Stimulated activated CD4-positive, alpha-beta T cell treated with anti-CD3 and anti-CD28 coated beads, Interleukin-4, amount 100 ng/mL, for 1 hour (primary cell): ENCODE measurements at places on chromosomes 12 and 14.

- no peak for DNase-seq
Measured at GRCh38 chr14:58082491-58083098, 69.4 kb downstream of the ARMH4 start.

DNA sequence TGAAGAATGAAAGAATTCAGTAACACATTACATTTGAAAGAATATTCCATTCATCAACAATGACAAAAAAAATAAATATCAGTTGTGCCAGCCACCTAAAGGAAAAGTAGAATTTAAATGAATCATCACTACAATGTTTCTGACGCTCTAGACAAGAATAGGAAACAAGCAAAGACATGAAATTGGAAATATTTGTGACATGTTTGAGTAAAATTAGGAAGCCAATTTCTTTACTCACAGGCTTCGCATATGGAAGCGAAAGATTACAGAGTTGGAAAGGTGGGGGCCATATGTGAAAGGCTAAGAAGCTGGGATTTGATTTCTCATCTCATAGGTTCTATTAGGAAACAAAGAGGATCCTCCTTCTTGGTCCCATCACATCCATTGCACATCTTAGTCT is 279.0 kb downstream of the IPO8 start:
- DNase-seq = no peak

- DNase-seq = no peak
Measured at GRCh38 chr12:98903875-98904274, 258.8 kb downstream of the APAF1 start.

GRCh38 chr12:78420991-78421390 is 443.6 kb upstream of the SYT1 start:
- no peak for DNase-seq

DNA sequence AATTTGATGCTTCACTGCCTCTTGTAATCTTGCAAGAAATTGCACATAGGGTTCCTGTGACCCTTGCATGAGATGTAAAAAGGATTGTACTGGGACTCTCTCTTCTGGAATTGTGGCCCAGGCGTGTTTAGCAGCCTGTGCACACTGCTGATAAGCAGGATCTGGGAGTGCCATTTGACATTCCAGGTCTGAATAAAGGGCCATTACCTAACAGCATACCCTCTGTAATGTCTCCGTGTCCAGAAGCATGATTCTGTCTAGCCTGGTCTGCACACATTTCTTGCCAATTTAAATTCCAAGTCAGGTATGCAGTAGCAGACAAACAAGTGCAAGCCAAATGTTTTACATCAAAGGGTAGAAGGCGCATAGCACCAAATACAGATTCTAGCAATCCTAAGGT is 18.1 kb upstream of the MAPKAPK5 start:
- no peak for DNase-seq

- DNase-seq = no peak
Measured at GRCh38 chr12:33596061-33596460, 156.4 kb upstream of the SYT10 start.

GRCh38 chr12:65595016-65595560 is 229.2 kb upstream of the HMGA2 start:
- DNase-seq = no peak

DNA sequence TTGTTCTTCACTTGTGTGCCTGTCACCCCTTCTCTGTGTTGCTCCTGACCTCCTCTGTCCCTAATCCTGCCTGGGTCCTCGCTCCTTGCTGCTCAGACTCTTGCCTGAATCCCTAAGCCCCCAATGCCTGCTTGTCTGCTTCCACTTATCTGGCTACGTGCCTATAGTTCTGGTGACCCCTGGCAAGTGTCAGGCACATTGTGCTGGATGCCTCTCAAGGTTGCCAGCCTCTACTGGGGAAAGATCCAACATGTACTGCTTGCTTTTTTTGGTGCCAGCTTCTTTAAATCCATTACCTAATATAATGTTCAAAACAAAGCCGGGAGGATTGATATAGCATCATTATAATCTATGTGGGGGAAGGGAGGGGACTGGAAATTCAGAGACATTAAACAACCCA is 448.0 kb upstream of the CCDC196 start:
- no peak for DNase-seq

- DNase-seq = no peak
Measured at GRCh38 chr14:68899033-68899603, 80.0 kb downstream of the ACTN1 start.

GRCh38 chr14:20470603-20470901 is 1.3 kb downstream of the PNP start:
- DNase-seq = no peak
